ENCODE measurements at places on chromosomes 6 and 20. TPM values are rescaled to one million over a fixed set of nuclear protein-coding genes. Genes with fewer than 3 reads are reported as not detected.

- H3K36me3 ChIP-seq = no peaks in the 10 kb centered on the region
- no peak overlapping the region for H3K27ac ChIP-seq
- no peaks in the 10 kb centered on the region for H3K4me1 ChIP-seq
- DNase-seq = no peak
Observed at GRCh38 chr6:148296771-148297170, 45.9 kb upstream of the SASH1 start.

DNA sequence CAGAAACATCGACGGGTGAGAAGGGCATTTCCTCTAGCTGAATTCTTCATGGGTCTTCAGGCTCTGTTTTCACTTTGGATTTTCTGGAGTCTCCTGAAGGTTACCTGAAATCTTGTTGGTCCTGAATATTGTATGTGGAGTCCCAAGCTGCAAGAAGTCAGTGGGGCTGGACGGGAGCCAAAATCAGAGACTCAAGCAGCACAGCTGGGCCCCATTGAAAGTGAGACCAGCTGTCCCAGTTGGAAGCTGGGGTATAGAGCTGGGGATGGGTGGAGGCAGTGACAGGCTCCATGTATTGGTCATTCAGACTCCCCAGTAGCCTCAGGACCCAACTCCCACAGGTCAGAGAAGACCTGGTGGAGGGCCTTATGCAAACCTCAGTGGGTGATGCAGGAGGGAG is 111.3 kb upstream of the MLN start:
- H3K36me3 ChIP-seq = no peaks in the 10 kb centered on the region
- H3K27me3 ChIP-seq = no peaks in the 10 kb centered on the region
- DNase-seq = no peak
- no peak overlapping the region for H3K4me3 ChIP-seq
- H3K27ac ChIP-seq = no peak overlapping the region
- H3K4me1 ChIP-seq = no peaks in the 10 kb centered on the region

DNA sequence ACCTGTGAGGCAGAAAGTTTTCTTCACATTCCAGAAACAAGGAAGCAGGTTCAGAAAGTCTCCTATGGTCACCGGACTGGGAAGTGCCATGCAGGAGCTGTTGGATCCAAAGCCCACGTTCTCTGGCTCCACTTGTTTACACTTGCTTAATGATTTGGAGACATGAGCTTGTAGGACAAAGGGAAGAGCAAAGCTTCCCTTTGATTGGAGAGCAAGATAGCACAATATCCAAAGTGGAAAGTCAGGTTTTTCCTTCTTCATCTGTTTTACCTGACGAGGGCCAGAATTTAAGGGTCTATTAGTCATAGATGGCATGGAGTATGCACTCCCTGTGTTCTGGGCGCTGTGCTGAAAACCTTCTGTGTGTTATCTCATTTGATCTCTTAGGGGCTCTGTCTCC is 81.2 kb downstream of the PDE7B start:
- H3K4me1 ChIP-seq = no peaks in the 10 kb centered on the region
- no peaks in the 10 kb centered on the region for H3K27me3 ChIP-seq
- no peak overlapping the region for H3K27ac ChIP-seq
- DNase-seq = no peak
- no peaks in the 10 kb centered on the region for H3K36me3 ChIP-seq

Gene NOX3
- total RNA-seq = not detected

Gene ACOT8
- 50.6 TPM for total RNA-seq

Gene TDP2
- total RNA-seq = 35.1 TPM

DNA sequence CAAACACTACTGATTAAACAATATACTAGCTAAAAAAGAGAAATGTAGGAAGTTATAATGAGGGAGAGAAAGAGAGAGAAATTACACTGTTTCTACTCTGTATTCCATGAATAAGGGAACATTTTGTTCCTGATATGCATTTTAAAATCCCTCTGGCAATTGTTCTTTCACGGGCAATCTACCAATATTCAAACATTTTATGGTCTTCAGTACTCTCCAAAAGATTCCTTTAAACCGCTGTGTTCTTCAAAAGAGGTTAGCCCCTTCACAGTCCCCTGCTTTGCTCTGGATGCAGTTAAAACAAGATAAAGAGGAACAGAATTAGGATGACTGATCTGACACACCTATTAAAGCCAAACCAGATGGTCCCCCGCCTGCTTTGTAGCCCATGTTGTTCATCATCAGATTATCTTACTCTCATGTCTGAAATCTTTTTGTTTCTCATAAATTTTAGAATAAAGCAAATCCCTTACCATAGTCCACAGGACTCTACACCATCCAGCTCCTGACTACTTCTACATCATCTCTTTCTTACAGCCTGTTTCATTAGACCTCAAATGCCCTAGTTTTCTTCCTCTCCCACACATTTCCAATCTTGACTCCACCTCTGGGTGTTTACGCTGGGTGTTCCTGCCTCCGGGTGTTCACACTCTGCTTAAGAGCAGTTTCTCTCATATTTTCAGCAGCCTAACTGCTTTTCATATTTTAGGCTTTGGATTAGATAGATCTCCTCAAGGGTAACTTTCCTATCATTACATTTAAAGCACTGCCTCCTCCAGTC is 399.7 kb downstream of the COL12A1 start:
- DNase-seq = no peak
- H3K27me3 ChIP-seq = no peaks in the 10 kb centered on the region
- no peaks in the 10 kb centered on the region for H3K36me3 ChIP-seq
- H3K27ac ChIP-seq = no peak overlapping the region
- H3K4me1 ChIP-seq = no peaks in the 10 kb centered on the region

DNA sequence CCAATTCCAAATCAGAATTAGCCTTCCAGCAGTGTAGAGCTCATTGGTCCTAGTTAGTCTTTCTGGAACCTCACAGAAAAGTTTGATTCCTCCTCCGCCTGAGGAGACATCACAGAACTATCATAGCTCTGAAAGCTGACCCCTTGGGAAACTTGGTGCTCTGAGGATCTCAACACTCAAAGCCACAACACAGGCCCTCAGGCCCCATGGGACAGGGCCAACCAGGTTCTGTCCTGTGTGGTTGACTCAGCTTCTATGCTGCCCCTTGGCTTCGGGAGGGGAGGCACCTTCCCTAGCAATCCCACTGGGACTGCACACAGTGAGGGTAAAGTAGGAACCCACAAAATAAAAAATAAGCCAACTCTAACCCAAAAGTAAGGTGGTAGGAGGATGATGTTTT is 237.5 kb upstream of the ECI2 start:
- no peak overlapping the region for H3K27ac ChIP-seq
- no peaks in the 10 kb centered on the region for H3K36me3 ChIP-seq
- H3K4me1 ChIP-seq = peaks cover 7% of the 10 kb centered on the region
- DNase-seq = no peak
- H3K4me3 ChIP-seq = no peak overlapping the region

GRCh38 chr6:17610835-17611234 is 10.7 kb downstream of the FAM8A1 start:
- no peaks in the 10 kb centered on the region for H3K27me3 ChIP-seq
- H3K36me3 ChIP-seq = peaks cover 18% of the 10 kb centered on the region
- no peak for DNase-seq
- no peaks in the 10 kb centered on the region for H3K4me1 ChIP-seq

- no peaks in the 10 kb centered on the region for H3K27me3 ChIP-seq
- H3K4me3 ChIP-seq = no peak overlapping the region
- no peaks in the 10 kb centered on the region for H3K4me1 ChIP-seq
- DNase-seq = no peak
Observed at GRCh38 chr6:160163912-160164311, 42.3 kb downstream of the SLC22A1 start.

Data from adrenal gland (tissue), 19 donors.